ENCODE measurements at places on chromosomes 16 and 17.

GRCh38 chr17:44558710-44559633 lies 1.7 kb downstream of the FZD2 start:
- no peak for DNase-seq

GRCh38 chr17:80428796-80429195 lies 13.8 kb downstream of the ENDOV start:
- DNase-seq, result no peak

DNA sequence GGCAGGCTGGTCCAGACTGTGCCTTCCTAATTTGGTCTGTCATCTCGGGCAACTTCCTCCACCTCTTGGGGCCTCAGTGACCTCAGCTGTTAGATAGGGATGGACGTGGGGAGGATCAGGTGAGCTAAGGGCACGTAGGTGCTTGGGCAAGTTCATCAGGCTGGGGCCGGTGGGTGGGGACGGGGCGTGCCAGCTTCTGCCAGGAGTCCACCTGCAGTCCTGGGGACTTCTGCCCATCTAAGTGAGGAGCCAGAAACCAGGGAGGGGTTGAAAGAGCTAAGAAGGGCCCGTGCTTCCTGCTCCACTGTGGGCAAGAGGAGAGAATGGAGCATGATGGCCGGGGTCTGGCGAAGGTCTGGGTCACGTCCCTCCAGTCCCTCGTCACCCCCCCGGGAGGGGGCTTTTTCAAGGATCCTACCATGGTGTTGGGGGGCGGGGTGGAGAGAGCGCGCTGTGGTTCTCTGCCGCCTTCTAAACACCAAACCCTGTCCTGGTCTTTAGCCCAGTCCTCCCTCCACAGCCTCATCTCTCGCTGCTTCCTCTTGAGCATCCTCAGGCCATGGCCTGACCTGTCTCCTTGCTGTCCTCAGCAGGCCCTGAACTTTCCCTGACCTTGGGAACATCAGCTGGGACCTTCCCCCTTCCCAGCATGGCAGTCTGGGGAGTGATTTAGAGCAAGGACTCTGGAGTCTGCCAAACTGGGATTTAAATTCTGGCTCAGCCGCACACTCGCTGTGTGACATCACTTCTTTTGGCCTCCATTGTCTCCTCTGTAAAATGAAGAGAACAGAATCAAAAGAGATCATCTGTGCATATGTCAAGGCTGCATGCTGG lies 21.6 kb downstream of the SPNS2 start:
- DNase-seq, result no peak

DNA sequence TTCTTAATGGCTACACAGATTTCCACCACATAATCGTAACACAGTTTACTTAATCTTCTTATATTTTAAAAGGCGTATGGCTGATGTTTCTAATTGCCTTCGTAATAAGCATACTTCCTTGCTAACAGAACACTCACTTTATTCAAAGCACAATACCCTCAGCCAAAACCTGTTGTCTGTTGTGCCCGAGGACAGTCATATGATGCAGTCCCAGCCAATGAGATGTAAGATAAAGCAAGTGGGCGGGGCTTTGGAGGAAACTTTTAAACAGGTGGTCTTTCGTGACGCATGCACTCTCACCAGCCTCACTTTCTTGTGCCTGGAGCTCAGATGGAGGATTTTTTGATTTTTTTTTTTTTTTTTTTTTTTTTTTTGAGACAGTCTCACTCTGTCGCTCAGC lies 174.1 kb downstream of the ZFHX3 start:
- no peak for DNase-seq

DNA sequence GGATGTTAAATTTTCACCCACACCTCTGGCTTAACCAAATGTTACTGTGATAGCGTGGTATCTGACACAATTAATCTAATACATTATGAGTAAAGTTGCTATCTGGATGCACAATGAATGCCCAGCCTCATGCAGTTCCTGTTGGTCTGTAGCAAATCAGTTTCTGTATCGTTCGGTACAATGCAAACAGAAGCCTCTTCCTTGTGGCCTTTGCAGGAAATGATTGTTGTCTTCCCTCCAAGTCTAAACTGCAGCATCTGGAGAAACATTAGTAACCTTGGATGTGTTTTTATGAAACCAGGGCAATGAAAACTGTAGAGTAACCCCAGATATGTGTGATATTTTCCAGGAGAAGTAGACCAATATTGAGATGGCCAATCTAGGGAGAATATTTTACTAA lies 46.8 kb downstream of the CYB561 start:
- no peak for DNase-seq

DNA sequence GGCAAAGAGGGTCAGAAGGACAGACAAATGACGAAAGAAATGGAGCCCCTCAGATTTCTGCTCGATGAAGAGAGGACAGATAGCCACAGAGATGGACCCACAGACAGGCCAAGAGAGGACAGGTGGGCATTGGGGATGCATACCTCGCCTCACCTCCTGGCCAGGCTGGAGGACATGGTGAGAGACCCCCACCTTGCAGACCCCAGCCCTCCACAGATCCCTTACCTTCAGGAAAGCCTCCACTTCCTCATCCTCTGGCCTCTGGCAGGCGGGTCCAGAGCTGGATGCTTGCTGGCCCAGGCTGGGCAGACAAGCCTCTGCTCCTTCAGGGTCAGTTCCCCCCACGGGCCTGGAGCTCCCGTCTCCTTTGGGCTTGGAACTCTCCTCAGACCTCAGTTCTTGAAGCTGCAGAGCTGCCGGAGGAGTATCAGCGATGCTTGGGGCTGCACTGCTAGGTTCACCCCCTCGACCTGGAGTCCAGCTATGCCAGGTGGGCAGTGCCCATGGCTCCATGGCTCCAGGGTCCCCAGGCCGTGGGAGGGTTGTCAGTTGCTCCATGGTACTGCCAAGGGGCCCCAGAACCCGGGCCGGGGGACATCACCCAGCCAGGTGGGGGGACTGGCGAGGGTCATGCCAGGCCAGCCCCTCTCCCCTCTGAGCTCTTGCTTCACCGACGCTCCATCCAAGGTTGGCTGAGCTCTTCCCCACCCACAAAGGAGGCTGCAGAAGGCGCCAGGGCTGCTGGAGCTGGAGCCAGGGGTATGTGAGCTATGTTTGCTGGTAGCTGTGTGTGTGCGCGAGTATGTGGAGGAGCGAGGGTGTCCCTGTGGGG lies 1.0 kb downstream of the TSPOAP1 start:
- DNase-seq, result no peak

GRCh38 chr17:34220752-34221395 lies 34.2 kb upstream of the CCL2 start:
- no peak for DNase-seq

DNA sequence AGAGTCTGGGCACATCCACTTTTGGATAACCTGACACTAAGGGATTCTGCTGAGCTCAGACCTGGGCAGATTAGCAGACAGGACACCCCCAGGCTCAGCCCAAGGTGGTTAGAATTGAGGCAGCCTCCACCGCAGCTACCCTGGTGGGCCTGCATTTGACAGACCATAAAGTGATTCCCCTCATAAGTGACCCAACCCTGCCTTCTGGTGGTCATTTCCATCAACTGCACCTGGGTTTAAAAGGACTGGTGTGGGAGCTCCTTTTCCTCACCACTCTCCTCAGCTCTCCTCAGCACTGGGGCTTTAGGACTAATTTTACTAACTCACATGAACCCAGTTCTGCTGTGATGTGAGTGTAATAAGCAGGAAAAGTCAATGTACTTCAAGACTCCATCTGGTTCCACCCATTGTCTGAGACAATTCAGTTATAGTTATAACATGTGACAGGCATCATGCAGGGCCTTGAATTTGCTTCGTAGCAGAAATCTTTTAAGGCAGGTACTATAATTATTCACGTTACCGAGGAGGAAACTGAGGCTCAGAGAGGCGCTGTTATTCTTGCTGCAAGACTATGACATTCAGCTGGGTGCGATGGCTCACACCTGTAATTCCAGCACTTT lies 42.5 kb downstream of the MYH3 start:
- peak; percentile 17 for DNase-seq

DNA sequence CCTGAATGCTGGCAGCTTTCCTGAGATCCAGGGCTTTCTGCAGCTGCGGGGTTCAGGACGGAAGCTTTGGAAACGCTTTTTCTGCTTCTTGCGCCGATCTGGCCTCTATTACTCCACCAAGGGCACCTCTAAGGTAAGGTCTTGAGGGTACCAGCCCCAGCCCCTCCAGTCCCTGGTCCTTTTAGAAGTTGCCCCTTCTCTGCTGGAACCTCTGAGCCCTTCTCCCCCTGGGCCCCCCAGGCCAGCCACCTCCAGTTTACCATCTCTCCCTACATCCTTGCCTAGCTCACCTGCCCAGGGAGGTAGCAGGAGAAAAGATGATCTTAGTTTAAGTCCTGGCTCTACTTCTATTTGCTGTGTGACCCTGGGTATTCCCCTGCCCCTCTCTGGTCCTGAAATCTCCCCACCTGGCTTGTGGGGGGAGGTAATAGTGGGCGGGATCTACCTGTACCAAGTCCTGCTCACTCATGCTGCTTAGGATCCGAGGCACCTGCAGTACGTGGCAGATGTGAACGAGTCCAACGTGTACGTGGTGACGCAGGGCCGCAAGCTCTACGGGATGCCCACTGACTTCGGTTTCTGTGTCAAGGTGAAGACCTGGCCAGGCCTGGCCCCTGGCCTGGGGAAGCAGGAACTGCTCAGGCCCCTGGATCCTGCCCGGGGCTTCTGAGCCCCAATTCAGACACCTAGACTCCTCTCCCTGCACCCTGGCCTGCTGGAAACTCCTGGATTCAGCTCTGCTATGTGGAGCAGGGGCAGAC lies 6.5 kb downstream of the GRB7 start:
- no peak for DNase-seq

GRCh38 chr17:8277317-8277716 lies 11.2 kb upstream of the RANGRF start:
- DNase-seq, result no peak

- no peak for DNase-seq
Observed at GRCh38 chr17:66679631-66680517, 155.0 kb upstream of the CACNG5 start.

- DNase-seq, result no peak
Observed at GRCh38 chr16:29991571-29991904, 3.9 kb downstream of the HIRIP3 start.

GRCh38 chr17:63439687-63440086 lies 6.4 kb downstream of the CYB561 start:
- no peak for DNase-seq

DNA sequence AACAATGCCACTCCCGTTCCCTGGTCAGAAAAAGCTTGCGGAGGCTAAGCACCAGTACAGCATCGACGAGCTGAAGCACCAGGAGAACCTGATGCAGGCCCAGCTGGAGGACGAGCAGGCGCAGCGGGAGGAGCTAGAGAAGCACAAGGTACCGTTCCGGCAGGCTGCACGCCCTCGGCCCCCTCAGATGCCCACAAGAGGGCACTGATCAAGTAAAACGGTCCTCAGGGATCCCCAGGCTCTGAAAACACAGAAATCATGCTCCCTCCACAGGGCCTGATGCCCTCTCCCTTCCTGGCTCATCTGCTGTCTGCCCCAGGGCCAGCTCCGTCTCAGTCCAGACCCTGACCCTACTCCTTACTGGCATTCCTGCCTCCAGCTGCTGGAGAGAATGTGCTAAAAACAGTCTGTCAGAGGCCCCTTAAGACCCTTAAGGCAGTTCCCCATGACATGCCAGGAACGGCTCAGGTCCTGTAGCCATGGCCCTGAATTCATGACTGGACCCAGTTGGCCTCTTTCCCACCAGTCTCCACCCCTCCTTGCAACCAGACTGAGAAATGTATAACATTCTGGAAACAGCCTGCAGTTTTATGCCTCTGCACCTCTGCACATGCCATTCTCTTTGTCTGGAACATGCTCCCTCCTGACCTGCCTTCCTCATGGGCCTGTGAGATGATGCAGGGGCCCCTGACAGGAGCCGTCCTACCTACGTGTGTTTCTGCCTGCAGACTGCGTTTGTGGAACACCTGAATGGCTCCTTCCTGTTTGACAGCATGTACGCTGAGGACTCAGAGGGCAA lies 21.8 kb downstream of the DRC3 start:
- DNase-seq, result peak; percentile 13

DNA sequence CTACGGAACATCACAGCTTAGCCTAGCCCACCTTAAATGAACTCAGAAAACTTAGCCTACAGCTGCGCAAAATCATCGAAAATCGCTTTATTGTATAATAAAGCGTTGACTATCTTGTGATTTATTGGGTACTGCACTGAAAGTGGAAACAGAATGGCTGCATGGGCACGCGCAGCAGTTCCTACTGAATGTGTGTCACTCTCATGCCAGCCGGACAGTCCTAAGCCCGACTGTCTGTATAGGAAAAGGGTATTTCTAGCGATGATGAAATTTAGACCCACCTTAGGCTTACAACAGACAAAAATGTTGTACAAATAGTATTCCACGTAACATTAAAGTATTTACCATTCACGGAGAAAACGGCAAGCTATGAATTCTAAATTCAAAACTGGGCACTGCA lies 9.3 kb downstream of the FBXO31 start:
- DNase-seq, result no peak

- DNase-seq, result peak; percentile 11
Observed at GRCh38 chr16:6165330-6165979, 1067.9 kb upstream of the EEF2KMT start.

DNA sequence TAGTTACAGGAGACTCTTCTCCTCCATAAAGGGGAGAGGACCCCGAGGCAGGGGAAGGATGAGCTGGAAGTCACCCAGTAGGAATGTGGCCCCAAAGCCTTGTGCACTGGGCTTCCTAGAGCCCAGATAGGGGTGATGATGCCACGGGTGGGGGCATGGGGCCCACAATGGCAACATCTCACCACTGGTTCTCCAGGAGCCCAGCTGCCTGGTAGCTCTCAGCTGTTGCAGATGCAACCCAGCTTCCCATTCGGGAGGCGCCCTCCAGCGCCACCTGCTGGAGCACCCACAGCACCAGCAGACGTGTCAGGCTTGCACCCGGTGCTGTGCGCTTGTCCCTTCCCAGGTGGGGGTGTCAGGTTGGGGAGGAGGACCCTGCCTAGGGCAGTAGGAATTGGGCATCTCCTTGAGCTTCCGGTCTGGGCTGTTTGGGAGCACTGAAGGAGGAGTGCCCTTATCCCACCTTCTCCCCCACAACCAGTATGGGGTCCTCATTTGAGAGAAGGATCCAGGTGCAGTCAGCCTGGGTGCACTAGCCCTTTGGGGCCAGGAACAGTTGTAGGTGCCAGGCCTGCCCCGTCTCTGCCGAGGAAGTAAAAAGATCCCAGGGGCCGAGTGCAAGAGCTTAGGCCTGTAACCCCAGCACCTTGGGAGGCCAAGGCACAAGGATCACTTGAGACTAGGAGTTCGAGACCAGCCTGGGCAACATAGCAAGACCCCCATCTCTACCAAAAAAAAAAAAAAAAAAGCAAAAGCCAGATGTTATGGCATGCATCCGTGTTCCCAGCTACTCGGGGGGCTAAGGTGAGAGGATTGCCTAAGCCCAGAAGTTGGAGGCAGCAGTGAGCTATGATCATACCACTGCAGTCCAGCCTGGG lies 14.4 kb downstream of the CDIPT start:
- peak; percentile 51 for DNase-seq

GRCh38 chr17:28925912-28926365 lies 23.1 kb upstream of the DHRS13 start:
- no peak for DNase-seq

- DNase-seq, result no peak
Observed at GRCh38 chr17:10757647-10758046, 27.8 kb upstream of the TMEM220 start.
